Effector memory CD8-positive, alpha-beta T cell (primary cell): ENCODE measurements at places on chromosomes 5 and 9.

GRCh38 chr9:36218011-36218410, 27.3 kb downstream of the CLTA start:
- DNase-seq: no peak

DNA sequence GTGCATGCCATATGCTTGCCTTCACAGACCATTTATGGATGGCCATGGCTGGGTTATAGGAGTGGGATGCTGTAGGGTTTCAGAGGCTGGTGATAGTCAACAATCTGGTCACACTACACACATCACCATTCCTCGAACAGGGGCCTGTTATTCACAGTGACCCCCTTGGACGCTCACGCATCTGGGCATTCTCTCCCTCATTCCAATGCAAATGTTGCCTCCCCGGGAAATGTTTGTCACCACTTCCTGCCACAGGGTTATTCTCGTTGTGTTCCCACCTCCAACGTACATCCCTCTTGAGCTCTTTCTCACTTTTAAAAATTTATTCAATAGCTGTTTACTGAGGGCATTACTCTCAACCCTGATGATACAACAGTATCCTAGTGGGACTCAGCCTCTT, 135.4 kb downstream of the SCAMP1 start:
- no peak for DNase-seq

DNA sequence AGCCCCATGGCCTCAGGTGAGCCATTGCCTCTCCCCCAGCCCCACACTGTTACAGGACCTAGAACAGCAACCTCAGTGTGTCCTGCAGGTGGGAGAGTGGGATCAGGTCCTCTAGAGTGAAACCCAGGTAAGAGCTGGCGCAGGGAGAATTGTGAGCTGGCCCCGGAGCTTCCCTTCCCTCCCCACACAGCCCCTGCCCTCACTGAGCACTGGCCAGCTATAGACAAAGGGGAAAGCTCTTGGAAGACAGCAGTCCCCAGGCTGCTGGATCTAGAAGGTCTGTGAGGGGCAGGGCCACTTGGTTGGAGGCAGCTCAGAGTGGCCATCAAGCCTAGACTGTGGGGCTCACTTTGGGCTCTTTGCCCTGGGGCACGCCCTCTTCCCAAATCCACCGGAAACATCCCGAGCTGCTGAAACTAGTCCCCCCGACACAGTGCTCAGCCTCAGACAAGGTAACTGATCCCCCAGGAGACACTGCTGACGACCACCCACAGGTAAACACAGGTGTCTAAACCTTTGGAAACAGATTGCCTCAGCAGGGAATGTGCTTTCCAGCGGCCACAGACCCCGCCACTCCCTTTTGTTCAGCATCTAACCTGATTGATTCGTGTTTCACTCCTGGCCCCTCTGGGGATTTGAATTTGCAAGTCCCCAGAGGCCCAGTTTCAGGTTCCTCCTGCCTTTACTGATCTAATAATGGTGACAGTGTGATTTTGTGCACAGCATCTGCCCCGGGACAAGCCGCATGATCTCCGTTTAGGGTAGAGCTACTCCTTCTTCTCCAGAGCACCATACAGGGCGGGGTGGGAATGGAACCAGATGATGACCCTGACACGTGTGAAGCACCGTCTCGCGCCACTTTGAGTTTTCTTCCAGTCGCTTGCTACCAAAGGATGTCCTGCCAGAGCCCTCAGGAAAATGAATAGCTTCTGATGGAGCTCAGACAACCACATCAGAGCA, 42.2 kb upstream of the ADAMTS2 start:
- no peak for DNase-seq

DNA sequence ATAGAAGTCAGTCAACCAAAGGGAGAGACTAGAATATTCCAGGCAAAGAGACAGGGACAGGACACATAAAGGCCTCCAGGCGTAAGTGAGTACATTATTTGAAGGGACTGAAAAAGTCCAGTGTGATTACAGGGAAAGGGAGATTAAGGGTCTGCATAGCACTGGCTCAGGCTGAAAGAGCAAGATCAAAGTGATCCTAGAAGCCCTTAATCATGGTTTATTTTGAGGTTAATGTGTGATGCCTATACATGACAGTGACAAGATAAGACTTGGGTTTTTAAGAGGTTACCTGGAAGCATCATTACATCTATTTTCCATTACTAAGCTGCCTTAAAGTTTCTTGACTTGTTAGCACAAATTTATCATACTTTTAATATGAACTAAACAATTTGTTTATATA, 25.8 kb downstream of the LMBRD2 start:
- no peak for DNase-seq

GRCh38 chr5:66515209-66515608, 81.0 kb upstream of the MAST4 start:
- no peak for DNase-seq

DNA sequence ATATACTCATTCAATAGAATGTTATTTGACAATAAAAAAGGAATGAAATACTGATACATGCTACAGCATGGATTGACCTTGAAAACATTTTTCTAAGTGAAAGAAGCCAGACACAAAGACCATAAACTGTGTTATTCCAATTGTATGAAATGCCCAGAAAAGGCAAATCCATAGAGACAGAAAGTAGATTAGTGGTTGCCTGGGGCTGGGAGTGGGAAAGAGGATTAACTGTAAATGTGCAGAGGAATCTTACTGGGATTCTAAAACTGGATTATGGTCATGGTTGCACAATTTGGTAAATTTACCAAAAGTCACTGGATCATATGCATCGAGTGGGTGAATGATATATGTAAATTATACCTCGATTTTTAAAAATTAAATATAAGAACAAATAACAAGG, 88.1 kb downstream of the GLIS3 start:
- DNase-seq: no peak

GRCh38 chr5:138635265-138635664, 60.1 kb upstream of the HSPA9 start:
- DNase-seq: no peak

DNA sequence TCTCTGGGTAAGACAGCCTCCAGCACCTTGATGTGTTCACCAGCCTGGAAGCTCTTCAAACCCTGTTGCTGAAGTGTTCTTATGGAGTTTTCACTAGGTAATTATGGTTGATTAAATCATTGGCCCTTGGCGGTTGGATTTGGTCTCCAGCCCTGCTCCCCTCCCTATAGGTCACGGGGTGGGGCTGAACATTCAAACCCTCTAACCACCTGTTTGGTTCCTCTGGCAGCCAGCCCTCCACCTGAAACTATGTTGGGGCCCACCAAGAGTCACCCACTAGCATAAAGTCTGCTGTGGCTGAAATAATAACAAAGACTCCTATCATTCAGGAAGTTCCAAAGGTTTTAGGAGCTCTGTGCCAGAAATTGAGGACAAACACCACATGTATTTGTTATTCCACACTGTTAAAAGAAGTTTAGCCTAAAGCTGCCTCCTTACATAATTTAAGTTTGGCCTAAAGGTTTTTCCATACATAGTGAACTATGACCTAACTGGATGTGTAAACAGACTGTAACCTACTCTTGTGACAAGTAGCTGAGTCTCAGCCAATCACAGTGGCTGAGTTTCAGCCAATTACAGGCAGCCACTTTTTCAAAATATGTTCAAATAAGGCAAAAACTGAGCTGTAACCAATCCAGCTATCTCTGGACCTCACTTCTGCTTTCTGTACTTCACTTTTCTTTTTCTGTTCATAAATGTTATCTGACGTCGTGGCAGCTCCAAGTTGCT, 34.8 kb downstream of the TMEM252 start:
- DNase-seq: no peak

- no peak for DNase-seq
Observed at GRCh38 chr9:92600462-92601261, 64.9 kb upstream of the ECM2 start.

DNA sequence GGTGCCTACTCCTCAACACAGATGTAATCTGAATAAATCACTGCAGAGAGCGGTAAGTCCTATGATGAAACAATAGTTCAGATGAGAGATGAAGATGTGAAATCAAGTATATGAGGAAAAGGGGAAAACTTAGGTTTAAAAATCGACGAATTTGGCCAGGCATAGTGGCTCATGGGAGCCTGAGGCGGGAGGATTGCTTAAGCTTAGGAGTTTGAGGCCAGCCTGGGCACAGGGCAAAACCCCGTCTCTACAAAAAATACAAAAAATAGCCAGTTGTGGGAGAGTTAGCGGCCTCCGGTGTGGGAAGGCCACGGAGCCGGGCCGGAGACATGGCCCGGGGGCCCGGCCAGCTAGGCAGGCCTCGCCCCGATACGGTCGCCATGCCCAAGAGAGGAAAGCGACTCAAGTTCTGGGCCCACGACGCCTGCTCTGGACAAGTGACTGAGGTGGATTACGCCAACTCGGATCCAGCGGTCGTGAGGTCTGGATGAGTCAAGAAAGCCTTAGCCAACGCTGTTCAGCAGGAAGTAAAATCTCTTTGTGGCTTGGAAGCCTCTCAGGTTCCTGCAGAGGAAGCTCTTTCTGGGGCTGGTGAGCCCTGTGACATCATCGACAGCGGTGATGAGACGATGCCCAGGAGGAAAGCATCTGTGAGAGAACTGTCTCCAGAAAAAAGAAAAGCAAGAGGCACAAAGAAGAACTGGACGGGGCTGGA, 62.8 kb upstream of the SUB1 start:
- DNase-seq: no peak

GRCh38 chr9:38090170-38090569, 21.1 kb upstream of the SHB start:
- no peak for DNase-seq

- no peak for DNase-seq
Observed at GRCh38 chr9:97873882-97874281, 20.9 kb downstream of the FOXE1 start.

DNA sequence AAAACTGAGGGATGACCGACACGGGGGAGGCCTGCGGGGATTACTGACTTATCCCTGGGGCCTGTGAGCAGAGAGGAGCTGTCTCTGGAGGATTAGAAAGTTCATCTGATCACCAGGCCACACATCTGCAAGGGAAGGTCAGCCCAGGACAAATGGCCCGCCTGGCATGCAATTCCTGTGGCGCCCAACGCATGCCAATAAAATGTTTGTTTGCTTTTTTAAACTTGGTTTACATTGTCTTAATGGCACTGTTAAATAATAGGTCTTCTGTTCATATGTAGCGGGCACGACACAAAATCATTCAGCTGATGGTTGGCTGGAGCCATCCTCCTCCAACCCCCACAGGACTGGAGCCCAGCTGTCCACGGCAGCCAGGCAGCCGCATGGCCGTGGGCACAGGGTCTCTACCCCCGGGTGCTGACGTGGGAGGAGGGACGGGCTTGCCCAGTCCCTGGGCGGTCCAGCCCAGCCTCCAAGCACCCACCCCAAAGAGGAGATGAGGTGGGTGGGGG, 41.0 kb upstream of the SLC12A7 start:
- no peak for DNase-seq

DNA sequence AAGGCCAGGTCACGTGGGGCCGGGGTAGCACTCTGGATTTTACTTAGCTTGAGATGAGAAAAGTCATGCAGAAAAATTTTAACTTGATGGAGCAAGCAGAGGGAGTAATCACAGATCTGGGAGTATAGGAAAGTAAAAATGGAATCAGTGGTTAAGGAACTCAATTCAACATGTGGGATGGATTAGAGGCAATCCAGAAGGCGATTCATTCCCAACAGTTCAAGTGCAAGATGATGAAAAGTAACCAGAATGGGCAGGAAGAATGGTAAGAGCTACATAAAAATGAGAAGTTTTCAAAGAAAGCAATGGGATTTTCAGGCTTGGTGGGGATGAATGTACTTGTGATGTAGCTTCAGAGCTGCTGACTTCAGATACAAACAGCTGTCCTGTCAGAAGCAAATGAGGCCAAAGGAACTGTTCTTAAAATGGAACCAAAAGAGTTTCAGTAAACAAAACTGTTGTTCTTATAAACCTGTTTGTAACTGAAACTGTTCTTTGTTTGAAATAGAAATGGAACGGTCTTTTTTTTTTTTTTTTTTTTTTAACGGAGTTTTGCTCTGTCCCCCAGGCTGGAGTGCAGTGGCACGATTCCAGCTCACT, 5.6 kb upstream of the SEC24A start:
- no peak for DNase-seq

DNA sequence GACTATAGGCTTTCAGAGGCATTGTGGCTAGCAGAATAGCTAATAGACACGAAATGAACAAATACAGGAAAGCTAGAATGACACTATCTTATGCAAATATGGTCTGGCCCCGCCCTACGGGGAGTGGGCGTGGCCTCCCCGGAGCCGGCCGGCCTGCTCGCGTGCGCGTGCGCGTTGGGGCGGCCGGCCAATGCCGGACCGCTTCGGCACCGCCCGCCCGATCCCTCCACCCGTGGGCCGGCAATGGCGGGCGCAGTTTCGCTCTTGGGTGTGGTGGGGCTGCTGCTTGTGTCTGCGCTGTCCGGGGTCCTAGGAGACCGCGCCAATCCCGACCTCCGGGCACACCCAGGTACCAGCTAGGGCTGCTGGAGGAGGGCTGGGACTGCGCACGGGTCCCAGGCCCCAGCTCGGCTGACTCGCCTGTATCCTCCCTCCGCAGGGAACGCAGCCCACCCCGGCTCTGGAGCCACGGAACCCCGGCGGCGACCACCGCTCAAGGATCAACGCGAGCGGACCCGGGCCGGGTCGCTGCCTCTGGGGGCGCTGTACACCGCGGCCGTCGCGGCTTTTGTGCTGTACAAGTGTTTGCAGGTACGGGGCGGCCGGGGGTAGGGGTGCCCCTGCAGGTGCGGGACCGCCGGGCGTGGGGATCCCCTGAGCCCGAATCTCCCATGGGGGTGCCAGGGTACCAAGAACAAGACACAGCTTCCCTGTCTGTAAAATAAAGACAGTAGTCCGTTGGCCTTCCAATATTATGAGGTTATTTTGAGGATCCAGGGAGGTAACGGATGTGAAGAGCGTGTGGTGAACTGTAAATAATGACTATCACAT, at the start of gene CCDC107:
Gene CCDC107, plus strand, starts transcription at position 156 of the 831 bp plus-strand sequence. Its CDS starts 88 bp downstream, at position 244.
- peak; percentile 83 for DNase-seq

DNA sequence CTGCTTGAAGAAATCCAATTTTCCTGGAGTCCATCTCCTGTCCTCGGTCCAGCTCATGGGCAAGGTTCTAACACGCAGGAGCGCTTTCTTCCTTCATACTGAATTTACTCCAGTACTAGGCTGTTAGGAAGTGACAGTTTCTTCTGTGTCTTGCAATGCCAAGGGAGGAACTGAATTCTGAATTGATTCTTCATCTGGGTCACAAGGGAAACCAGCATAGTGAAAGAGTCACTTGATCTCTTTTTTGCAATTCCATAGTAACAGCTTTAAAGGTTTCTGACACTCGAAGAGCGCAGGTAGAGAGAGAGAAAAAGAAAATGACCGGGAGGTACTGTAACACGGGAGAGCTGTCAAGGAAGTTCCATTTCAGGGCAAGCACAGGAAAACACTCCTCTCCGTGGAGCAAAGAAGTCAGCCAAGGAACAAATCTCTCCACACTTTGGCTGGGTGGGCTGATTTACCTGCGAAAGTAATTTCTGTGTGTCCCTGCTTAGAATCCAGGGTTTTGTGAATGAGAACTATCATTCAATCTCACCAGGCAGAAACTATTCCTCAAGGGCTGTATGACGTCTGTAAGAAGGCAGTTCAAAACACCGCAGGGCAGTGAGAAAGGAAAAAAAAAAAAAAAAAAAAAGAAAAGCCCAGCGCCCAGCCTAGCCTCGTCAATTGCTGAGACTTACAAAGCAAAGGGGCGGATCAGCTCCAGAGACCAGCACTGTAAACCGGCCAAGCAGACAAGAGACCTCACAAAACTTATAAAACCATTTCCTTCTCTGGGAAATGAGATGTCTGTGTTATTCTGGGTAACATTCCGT, 617.8 kb downstream of the PDE4D start:
- DNase-seq: no peak
